Activated naive CD4-positive, alpha-beta T cell treated with anti-CD3 and anti-CD28 coated beads, Interleukin-2, amount 50 U/mL, for 16 hours (primary cell): ENCODE measurements at places on chromosomes 1 and 21.

DNA sequence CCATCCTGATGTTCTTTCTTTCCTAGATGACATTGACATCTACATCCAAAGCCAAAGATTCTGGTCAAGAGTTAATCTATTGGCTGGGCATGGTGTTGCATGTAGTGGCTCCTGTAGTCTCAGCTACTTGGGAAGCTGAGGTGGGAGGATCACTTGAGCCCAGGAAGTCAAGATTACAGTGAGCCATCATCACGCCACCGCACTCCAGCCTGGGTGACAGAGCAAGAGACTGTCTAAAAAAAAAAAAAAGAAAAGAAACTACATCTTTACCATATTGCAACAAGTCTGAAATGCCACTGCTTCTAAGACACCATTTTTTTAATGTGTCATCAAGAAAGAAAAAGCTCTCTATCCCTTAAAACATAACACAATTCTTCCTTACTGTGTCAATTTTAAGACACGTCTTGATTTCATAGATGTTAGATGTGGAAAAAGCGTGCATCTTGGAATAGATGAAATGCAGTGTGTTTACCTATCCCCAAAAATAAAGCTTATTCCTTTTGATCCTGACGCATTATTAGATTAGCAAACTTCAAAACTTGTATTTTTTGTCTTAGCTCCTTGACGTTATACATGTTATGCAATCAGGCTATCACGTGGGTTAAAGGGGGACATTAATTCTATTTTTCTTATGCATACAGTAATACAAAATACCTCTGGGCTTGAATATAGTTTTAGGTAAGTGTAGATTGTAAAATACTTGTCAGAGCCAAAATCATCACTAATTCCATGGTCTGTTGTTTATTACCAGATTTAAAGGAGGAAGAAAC is 46.3 kb downstream of the ELAPOR1 start:
- no peak for DNase-seq

DNA sequence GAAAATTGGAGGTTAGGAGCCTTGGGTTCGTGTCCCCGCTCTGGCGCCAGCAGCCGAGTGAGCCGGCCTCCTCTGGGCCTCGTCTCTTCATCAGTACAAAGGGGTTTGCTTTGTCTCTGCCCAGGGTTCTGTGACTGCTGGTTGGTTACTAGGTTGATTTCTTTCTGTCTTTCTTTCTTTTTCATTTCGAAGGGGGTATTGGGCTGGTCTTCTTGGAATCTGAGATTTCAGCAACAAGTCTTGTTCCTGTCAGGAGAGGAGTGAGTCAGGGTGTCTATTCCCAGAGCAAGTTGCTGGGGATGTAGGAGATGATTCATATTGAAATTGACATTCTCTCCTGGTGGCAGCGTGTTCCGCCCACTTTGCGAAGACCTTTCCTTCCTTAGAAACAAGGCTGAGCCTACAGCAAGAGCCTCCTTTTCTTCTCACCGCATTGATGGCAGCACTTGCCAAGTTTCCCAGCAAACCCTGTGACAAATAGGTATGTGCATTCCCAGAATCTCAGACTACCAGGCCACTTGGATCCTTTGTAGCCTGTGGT is 79.2 kb downstream of the MAN1C1 start:
- no peak for DNase-seq

GRCh38 chr1:116372191-116372590 is 853 bp upstream of the ATP1A1 start:
- no peak for DNase-seq

- DNase-seq = peak; percentile 7
Observed at GRCh38 chr1:31791131-31791858, 24.5 kb downstream of the SPOCD1 start.

DNA sequence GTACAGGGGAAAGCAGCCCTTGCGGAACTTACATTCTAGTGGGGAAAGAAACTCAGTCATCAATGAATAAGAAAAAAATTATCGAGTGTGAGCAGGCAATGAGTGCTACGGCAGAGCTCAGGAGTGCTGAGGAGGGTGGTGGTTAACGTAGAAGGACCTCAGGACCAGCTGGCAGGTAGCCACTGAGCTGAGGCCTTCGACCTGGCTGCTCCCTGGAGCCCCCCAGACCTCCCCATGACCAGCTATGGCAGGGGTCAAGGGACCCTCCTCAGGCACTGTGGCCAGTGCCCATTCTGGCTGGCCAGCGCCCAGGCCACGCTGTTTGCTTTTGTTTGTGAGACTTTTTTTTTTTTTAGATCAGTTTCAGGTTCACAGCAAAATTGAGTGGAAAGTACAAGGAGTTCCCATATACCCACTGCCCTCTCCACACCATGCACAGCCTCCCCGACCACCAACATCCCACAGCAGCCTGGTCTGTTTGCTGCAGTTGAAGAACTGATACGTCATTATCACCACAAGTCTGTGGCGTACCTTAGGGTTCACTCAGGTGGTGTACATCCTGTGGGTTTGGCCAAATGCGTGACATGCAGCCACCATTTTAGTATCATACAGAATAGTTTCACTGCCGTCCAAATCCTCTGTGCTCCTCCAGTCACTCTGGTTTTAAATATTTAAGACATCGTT is 11.8 kb upstream of the TTC22 start:
- no peak for DNase-seq

GRCh38 chr21:32604464-32604863 is 7.7 kb downstream of the CFAP298 start:
- DNase-seq = no peak

DNA sequence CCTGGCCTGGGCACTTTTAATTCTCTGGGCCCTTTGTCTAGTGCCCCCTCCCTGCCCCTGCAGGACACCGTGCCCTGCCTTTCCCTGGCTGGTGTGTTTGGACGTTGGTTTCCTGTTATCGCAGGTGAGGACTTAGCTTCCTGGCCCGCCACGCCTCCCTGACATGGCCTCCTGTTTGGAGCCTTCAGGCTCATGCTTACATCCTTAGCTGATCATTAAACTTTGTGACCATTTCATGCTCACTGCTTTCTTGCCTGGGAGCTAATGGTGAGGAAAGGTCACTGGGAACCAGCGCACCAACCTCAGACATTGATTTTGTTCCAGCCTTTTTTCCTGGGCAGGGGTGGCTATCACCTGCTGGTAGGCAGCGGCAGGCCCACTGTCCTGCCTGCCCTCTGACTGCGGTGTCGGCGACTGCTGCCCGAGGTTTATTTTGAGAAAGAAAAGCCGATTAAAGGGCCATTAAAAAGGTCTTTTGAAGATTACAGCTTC is 3.7 kb downstream of the PFKL start:
- DNase-seq = no peak

GRCh38 chr1:17278996-17279830 is 28.8 kb upstream of the PADI4 start:
- DNase-seq = no peak

DNA sequence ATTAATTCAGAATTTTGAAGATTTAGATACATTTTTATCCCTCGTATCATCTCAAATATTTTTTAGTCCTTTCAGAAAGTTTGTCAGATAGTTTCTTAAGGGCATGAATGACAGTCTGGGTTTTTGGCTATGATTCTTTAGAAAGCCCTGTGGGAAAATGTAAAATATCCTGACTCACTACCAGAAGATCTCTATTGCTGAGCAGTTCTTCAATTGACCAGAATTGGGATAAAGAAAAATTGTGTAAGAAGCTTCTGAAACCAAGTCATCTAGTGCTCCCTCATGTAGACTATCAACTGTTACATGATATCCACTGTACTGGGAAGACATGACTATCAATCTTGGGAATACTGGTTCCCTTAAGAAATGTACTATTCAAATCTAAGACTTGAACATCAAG is 608.3 kb upstream of the CHRM3 start:
- DNase-seq = no peak

DNA sequence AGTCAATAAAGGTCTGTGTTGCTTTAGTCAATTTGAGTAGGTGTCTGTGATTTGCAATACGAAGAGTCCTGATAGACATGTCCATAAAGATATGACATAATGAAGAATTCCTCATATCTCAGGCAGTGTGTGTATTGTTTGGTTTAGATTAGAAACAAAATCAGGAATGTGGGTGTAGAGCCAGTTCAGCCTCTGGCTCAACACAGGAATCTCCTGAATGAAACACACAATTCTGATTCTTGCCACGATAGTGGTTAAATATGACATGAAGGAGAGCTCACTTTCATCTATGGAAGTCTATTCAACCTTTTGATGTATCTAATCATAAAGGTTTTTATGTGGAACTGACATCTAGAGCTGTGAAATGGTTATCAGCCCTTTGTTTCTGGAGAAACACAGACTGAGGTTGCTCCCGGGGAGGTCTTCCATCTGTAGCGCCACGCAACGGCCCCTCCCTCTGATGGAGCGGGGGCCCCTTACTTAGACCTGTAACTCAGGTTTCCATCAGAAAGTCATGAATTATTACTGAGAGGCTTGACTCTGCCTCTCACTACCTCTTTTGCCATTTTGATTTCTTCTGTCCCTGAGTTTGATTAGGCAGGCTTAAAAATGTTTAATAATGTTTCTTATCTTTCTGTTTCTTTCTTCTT is 19.5 kb downstream of the TSPAN2 start:
- DNase-seq = no peak

DNA sequence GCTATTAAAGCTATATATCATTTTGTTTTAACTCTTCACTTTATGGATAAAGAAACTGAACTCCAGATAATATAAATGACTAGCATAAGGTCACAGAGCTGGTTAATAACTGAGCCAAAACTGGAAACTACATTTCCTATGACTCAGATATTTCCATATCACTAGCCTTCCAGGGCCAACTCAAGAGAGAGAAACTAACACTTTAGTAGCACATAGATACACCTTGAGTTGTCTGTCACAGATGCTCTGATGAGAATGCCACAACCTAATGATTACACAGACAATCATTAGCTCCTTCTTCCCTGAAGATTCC is 40.7 kb downstream of the NME7 start:
- no peak for DNase-seq

- DNase-seq = no peak
Observed at GRCh38 chr1:193406901-193407300, 220.5 kb upstream of the B3GALT2 start.

- no peak for DNase-seq
Observed at GRCh38 chr21:44267655-44268142, 6.0 kb upstream of the DNMT3L start.

DNA sequence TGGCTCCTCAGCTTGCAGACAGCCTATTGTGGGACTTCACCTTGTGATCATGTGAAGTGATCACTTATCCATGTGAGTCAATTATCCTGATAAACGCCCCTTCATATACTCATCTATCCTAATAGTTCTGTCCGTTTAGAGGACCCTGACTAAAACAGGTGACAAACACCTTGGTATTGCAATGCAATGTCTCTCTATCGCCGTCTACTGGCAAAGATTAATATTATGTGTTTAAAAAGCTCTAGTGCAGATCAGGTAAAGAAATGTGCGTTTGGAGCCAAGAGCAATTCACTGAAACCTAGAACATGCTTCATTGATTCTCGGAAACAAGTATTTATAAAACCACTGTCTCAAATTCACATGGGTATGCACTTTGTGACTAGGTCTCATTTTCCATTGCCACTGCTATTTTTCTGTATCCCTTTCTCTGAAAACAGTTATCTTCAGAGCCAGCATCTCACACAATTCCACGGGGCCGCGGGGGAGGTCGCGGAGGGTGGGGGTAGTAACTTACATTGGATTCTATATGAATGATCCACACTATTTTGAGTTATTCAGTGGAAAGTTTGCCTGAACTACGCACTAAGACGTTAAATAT is 554.6 kb upstream of the NCAM2 start:
- no peak for DNase-seq

GRCh38 chr1:92085727-92086126 is 5.6 kb downstream of the BTBD8 start:
- no peak for DNase-seq

DNA sequence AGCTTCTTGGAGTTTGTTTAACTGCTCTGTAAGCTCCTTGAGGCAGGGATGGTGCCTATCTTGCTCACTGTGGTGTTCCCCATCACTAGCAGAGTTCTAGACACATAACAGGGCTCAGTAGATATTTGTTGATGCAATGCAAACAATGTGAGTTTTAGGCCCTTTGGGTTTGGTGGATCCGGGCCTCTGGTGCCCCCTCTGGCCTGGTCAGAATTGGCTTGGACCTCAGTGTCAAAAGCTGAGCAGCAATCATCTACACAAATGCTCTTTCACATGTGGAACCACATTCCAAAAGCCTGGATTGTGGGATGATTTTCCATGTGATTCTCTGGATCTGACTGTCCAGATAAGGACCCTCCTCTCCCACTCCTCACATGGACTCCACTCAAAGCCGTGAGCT is 53.4 kb upstream of the BCAR3 start:
- no peak for DNase-seq

- DNase-seq = no peak
Observed at GRCh38 chr1:47751193-47751592, 246.0 kb downstream of the TRABD2B start.

GRCh38 chr1:93196591-93196990 is 16.1 kb downstream of the CCDC18 start:
- DNase-seq = no peak

- no peak for DNase-seq
Observed at GRCh38 chr21:44461464-44462001, 6.2 kb downstream of the LRRC3 start.

GRCh38 chr1:16014509-16015482 is 3.0 kb downstream of the HSPB7 start:
- DNase-seq = no peak

DNA sequence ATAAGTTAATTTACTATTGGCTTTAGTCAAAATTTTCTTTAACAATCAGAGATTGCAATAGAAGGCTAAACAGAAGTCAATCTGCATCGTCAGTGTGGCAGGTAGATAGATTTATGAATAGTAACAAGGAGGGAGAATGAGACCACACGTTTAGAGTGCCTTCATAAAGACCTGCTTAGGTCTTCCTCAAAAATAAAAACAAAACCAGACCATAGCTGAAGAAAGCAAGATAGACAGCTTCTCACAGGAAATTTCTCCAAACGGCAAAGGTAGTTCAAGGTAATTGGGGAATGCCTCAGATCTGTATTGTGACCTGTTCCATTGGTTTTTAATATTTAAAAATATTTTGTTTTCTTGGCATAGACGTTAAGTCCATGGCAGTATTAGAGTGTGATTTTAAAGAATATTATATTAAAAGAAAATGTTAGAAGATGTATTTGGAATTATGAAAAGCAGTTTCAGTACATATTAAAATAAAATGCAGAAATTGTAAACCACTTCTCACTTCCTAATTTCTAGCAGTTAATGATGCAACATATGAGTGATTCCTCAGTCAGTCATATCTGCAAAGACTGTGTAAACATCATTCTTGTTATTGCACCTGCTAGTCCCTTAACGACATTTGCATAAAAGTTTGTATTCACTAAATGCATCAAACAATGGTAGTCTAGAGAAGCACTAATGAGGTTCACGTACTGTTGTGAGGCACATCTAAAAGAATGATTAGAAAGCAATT is 278.0 kb downstream of the HLX start:
- no peak for DNase-seq
